ENCODE measurements at places on chromosomes 3 and 15.

DNA sequence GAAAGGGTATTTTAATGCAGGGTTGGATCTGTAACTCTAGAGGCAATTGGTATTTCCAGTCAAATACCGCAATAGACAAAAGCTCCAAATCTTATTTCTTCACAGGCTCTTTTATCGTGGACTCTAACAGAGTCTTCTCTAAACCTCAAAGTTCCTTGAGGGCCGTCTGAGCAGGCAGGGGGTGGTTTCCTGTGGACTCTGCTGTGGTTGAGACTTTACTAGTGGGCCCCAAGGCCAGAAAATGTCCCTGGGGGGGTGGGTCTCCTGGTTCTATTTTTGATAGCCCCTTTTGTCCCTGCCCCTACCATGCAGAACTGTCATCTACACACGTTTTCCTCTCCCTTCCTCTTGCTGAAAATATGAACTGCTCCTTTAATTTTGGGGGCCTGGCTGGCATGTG, 80.1 kb downstream of the ASB7 start:
- DNase-seq = no peak

DNA sequence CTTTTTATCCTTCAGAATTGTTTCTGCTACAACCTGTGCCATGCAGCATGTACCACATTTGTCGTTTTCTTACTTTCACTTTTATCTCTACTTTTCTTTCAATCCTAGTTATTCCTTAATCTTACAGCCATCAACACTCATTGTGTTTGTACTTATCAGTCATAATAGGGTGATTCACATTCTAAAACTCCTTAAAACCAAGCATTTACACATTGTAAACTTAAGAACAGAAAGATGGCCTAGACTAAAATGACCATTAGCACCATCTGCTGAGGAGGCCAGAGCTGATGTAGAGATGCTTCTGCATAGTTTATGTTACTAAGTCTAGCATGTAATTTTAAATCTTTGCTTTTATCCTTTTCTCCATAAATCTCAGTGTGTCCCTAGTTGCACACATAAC, 25.5 kb downstream of the EIF2AK4 start:
- no peak for DNase-seq

- DNase-seq = no peak
Measured at GRCh38 chr15:69013726-69014406, 629 bp upstream of the NOX5 start.

- DNase-seq = no peak
Measured at GRCh38 chr15:48385031-48385830, 54.0 kb downstream of the DUT start.

DNA sequence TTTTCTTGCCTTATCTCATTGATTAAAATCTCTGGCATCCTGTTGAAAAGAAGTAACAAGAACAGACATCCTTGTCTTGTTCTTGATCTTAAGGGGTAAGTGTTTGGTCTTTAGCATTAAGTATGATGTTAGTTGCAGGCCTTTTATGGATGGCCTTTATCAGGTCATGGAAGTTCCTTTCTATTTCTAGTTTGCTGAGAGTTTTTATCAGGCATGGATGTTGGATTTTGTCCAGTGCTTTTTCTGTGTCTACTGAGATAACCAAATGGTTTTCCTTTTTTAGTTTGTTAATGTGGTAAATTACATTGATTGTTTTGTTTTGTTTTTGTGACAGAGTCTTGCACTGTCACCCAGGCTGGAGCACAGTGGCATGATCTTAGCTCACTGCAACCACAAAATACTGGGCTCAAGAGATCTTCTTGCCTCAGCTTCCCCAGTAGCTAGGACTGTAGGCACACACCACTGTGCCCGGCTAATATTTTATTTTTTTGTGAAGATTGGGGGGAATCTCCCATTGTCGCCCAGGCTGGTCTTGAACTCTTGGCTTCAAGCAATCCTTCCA, 26.3 kb downstream of the MRAS start:
- no peak for DNase-seq

GRCh38 chr15:69979783-69980182, 117.9 kb downstream of the TLE3 start:
- no peak for DNase-seq

DNA sequence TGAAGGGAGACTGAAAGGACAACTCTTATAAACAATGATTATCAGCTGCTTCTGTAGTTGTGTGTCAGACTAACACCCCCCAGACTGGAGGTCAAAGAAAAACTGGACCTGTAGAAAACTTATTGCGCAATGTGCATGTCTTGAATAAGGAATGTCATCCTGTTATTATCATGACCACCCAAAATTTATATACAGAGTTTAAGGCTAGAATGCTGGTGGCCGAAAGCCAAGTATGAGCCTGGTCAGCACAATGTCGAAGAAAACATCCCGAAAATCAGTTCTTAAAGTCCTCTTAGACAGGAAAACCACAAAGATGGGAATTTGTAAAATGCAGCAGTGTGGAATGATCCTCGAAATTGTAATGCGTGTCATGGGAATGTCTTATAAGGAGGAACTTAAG, 29.3 kb downstream of the RFTN1 start:
- DNase-seq = no peak

Data from stimulated activated CD4-positive, alpha-beta T cell treated with anti-CD3 and anti-CD28 coated beads, Interleukin-1b, Interleukin-23, amount 100 ng/mL, for 1 hour (primary cell).